ENCODE measurements at places on chromosomes 5 and 9.

DNA sequence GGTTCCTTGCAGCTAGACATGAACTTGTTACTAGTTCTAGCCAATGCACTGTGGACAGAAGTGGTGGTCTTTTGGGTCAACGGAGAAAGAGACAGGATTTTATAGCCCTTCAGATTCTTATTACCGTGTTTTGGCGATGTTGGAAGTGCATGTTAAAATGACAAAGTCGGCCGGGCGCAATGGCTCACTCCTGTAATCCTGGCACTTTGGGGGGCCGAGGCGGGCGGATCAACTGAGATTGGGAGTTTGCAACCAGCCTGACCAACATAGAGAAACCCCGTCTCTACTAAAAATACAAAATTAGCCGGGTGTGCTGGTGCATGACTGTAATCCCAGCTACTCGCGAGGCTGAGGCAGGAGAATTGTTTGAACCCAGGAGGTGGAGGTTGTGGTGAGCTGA, 9.1 kb upstream of the NUDT12 start:
- no peak for DNase-seq

- DNase-seq, result no peak
Measured at GRCh38 chr9:89466451-89467277, 31.2 kb downstream of the SEMA4D start.

DNA sequence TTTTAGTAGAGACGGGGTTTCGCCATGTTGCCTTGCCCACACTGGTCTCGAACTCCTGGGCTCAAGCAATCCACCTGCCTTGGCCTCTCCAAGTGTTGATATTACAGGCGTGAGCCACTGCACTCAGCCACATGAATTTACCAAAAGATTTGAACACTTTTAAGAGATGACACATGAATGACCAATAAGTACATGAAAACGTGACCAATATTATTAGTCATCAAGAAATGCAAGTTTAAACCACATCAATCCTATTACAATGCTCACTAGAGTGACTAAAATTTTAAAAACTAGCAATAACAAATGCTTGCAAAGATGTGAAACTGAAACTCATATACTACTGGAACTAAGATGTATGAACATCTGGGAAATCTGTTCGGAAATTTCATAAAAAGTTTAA, 54.3 kb downstream of the NR6A1 start:
- no peak for DNase-seq

DNA sequence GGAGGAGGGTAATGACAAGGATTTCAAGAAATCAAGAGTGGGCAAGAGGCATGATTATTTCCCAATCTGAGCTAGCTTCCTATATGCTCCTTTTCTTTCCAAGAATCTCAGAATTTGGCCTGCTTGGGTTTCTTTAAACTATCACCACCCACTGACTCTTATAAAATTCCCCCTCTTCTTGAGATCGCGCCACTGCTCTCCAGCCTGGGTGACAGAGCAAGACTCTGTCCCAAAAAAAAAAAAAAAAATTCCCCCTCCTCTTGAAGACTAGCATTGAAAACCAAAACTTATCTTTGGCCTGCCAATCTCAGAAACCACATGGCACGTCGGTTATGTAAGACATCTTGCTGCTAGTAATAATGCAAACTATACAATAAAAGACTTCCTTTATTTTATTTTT, 3.4 kb upstream of the DMXL1 start:
- no peak for DNase-seq

GRCh38 chr5:54325610-54326311, 15.4 kb upstream of the ARL15 start:
- no peak for DNase-seq

- no peak for DNase-seq
Measured at GRCh38 chr5:11355491-11355890, 548.8 kb downstream of the CTNND2 start.

DNA sequence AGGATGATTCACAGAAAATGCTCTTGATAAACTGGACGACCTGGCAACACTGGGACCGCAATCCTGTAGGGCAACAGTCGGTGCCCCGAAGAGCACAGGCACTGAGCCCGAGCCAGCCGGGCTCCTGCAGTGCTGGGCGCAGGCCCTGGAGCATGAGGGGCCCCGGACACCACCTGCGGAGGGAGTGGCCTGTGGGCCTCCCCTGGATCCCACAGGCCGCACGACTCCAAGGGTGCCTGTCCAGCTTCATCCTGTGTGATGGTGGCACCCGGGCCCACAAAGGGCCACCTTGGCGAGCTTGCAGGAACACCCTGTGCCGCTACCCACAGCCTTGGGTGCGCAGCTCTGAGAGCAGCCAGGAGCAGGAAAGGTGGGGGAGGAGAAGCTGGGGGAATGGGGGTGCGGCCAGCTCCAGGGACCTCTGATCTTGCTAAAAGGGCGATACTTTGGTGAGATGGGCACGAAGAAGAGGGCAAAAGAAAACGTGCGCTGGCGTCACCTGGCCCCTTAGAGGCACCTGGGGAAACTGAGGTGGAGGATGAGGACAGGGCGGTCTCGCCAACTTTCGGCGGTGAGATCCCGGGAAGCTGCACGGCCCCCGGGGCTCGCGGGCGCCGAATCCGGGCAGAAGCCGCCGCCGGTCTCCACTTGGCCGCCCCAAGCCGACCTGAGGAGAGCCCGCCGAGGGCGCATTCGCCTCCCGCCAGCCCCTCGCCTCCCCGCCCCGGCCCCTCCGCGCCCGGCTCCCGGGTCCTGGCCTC, 722 bp downstream of the TBC1D9B start:
- no peak for DNase-seq

- DNase-seq, result no peak
Measured at GRCh38 chr9:20996809-20997208, 34.6 kb downstream of the HACD4 start.

DNA sequence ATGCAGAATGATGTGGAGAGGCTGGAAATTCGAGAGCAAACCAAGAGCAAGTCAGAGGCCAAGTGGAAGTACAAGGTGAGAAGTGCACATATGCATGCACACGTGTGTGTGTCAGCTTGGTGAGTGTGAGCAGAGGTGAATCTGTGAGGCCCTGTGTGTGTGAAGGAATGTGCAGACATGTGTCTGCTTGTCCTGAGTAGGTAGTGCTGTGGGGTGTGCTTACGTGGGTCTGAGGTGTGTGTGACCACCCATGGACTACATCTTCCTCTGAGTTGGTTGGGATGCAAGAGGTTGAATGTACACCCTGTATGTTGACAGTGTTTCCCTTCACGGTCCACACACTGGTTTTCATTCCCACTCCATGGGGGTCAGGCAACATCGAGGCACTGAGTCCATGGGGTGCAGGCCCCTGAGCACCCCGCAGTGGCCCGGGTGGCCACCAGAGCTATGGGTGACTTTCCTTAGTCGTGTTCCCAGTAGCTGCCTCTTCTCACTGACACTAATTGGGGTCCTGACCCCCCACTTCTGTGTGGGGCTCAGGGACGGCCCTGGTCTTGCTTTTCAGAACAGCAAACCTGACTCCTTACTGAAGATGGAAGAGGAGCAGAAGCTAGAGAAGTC, 86.7 kb downstream of the PHF2 start:
- DNase-seq, result no peak

- no peak for DNase-seq
Measured at GRCh38 chr5:167934551-167934971, 356.9 kb upstream of the WWC1 start.

GRCh38 chr9:125509476-125509875, 197.5 kb downstream of the MAPKAP1 start:
- DNase-seq, result no peak

- no peak for DNase-seq
Measured at GRCh38 chr5:14507156-14507941, 74.2 kb upstream of the OTULINL start.

- no peak for DNase-seq
Measured at GRCh38 chr5:76608833-76609232, 14.4 kb downstream of the F2RL2 start.

GRCh38 chr9:85108746-85109145, 439.2 kb downstream of the NTRK2 start:
- DNase-seq, result no peak

- DNase-seq, result no peak
Measured at GRCh38 chr9:107161338-107161737, 121.7 kb upstream of the RAD23B start.

GRCh38 chr5:17185773-17186172, 31.7 kb upstream of the BASP1 start:
- DNase-seq, result no peak

- no peak for DNase-seq
Measured at GRCh38 chr5:77080905-77081304, 6.2 kb downstream of the ZBED3 start.

DNA sequence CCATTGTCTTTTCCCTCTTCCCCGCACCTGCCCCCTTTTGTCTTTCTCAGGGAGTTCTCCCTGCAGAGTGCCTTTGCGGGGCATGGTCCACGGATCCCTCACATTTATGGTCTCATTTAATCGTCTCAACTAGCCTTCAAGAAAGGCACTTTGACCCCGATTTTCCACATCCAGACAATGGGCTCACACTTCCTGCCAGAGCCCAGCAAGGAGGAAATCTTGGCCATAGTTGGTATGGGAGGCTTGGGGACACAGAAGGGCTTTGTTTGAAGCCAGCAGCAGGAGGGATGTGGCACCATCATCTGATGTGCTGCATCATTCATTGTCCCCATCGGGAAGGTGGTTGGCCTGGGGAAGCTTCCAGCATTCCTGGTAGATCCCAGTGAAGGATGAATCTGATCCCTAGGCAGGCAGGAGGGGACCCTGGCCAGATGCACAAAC, 24.9 kb downstream of the GSN start:
- DNase-seq, result no peak

- peak; percentile 25 for DNase-seq
Measured at GRCh38 chr5:181133610-181134231, 2.8 kb upstream of the OR2V1 start.

GRCh38 chr9:73138516-73138915, 13.1 kb upstream of the ANXA1 start:
- DNase-seq, result no peak

GRCh38 chr9:30591461-30591860, 1793.0 kb upstream of the ACO1 start:
- no peak for DNase-seq

DNA sequence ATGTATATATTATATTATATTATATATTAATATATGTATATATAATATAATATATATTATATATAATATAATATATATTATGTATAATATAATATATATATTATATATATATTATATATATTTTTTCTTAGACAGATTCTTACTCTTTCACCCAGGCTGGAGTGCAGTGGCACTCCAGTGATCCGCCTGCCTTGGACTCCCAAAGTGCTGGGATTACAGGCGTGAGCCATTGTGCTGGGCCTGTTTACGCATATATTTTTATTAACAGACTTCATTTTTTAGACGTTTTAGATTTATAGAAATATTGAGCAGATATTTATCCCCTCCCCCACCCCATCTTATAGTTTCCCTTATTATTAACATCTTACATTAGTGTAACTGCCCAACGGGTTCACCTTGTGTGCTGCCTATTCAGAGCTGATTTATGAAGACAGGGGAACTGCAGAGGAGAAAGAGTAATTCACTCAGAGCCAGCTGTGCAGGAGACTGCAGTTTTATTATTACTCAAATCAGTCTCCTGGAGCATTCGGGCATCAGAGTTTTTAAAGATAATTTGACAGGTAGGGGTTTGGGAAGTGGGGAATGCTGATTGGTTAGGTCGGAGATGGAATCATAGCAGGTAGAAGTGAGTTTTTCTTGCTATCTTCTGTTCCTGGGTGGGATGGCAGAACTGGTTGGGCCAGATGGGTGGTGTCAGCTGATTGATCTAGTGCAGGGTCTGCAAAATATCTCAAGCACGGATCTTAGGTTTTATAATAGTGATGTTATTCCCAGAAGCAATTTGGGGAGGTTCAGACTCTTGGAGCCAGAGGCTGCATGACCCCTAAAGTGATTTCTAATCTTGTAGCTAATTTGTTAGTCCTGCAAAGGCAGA, 93.4 kb downstream of the UNC13B start:
- no peak for DNase-seq

DNA sequence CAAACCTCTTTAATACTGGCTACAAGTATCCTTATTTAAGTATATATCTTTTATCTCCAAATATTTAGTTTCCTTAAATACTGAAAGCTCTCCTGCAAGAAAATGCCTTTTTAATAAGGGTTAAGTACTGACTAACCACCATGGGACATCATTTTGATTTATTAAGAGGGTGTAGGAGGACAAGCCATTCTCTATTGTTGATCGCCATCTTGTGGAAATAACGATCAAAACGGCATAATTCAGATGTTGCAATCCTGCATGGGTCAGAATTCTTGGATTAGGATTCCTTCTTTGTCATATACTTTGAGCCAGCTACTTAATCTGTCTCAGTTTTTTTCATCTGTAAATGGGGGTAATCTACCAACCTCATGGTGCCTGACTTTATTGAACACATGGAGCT, 28.7 kb upstream of the C5orf46 start:
- DNase-seq, result no peak
